ENCODE measurements at places on chromosomes 1 and 21.
A peak's percentile ranks its signal among the peaks of the same experiment; 100 is the strongest.

GRCh38 chr21:45332415-45332814 lies 44.7 kb upstream of the POFUT2 start:
- no peak for DNase-seq

DNA sequence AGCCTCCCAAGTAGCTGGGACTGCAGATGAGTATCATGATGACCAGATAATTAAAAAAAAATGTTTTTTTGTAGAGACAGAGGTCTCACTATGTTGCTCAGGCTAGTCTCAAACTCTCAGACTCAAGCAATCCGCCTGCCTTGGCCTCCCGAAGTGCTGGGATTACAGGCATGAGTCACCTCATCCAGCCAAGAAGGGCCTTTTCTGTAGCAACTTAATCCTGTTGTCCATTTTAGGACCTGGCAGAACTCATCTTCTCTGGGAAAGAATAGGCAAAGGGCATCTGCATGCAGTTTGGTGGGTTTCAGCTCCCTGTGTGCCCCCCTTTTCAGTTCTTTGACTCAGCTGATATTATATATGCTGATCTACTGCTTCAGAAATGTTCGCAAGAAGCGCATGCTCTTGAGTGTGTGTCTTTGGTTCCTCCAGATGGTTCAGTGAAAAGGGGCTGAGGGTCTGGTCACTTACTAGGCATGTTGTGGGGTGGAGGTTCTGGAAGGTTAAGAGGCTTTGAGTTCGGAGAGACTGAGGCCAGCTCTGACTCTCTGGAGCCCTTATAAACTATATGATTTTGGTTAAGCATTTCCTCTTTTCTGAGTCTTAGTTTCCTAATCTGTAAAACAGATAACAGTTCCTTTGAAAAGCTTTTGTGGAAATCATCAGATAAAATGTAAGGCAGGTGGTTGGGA lies 19.4 kb upstream of the SRSF4 start:
- peak; percentile 37 for DNase-seq

DNA sequence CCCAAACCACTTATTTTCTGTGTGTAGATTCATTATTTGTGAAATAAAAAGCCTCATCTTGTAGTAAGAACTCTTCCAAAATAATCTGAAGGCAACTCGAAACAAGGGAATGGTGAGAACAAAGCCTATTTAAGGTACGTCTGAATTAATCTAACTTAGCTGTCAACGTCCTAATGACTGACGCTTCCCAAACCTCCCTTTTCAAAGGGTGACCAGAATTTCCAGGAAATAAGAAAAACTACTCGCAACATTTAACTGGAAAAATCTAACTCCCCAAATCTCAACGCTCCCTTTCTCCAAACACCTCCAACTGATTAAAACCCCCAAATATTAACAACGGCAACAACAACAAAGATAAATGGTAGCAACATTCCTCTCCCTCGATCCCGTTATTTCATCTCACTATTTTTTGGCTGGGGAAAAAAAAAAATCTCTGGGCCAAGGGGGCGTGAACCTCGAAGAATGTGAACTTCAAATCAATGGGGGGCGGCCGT lies 693 bp downstream of the SRSF10 start:
- DNase-seq, result no peak

DNA sequence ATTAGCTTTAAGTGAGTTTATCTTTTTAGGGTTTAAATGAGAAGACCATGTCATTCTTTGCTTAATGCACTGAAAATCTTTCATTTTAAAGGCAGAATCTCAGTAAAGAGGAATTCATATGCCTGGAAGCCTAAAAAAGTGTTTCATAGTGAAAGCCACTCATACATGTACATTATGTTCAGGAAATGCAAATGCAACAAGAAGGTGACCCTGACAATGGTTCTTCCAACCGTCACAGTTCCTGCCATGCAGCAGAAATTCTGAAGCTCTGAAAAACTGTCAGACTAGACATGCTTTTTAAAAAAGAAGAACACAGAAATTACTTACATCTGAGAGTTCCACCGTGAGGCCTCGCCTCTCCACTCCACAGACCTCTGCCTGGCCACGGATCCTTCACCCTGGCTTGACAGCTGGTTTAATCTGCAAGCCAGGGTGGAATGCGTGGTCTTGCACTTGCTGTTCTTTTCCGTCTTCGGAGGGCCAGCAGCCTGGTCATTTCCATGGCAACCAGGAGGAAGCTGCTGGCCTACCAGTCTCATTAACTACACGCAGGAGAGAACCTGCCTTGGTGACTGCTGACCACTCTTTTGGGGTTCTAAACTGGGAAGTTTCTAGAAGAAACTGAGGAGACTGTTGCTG lies 41.8 kb upstream of the PAXBP1 start:
- DNase-seq, result no peak

- no peak for DNase-seq
These were observed 31.8 kb downstream of the CSF1 start for GRCh38 chr1:109942434-109942833.

- DNase-seq, result no peak
These were observed 37.2 kb upstream of the TRAPPC10 start for GRCh38 chr21:43974791-43975468.

DNA sequence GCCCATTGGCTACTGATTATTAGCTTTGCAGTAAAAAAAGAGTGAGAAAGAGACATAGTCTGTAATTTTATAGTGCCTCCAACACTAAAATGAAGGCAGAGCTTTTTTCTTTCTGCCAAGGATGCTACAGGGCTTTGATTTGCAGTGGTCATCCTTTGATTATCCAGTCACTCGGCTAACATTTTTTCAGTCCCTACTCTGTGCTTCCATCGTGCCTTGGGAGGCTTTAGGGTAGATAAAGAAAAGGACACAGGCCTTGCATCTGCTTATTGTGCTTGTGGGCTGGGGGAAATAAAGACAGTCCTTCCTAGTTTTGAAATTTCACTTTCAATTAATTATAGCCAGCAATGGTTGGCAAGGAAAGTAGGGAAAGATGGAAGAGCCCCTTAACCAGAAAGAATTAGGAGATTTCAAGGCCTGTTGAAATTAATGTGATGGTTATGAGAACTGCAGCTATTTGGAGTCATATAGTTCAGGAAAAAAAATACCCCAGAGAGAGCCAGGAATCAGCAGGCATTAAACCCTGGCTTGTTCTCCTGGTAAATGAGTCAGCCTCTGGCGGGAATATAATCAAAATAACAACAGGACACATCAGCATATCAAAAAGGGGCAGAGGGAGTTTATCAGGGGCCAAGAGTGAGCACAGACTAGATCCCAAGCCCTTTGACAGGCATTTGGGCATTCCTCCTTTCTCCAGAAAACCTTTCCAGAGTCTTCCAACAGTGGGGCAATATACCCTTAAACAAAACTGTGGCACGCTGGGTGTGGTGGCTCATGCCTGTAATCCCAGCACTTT lies 27.4 kb downstream of the CACHD1 start:
- DNase-seq, result no peak

GRCh38 chr21:29245104-29245643 lies 53.5 kb upstream of the BACH1 start:
- no peak for DNase-seq

DNA sequence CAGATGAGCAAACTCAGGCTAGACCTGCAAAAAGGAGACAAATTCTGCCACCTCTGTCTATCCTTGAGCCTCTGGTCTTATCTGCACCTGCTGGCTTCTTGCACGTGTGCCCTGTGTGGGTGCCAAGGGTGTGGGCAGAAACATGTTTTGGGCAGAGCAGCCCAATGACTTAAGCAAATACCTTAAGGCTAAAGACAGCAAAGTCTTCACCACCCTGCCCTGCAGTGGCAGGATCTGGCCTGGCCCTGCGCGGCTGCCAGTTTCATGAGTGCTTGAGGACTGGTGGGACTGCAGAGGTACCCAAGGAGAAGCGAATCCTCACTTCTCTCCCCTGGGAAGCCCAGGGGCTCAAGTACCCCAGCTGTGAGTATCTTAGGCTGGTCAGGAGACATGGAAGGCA lies 3.8 kb upstream of the SLC26A9 start:
- no peak for DNase-seq

DNA sequence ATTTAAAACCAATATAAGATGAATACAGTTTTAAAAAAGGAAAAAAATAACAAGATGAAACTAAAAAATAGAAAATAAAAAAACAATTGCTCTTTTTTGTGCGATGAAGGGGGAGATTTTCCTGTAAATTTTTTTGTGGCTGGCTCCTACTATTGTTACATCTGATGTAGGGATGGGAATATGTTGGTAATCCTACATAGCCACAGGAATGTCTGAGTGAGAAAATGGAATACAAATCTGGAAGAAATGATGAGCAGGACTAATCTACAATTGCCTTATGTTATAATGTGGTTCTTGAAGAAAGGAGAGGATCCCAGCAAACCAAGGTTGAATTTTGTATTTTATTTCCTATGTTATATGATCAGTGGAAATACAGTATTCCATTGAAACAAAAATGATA lies 40.9 kb downstream of the ATP6V1G3 start:
- DNase-seq, result peak; percentile 93

- DNase-seq, result no peak
These were observed 64.6 kb downstream of the CAMK2N1 start for GRCh38 chr1:20421441-20421840.

GRCh38 chr1:90951009-90951408 lies 70.8 kb downstream of the ZNF644 start:
- DNase-seq, result no peak

GRCh38 chr1:64823691-64824476 lies 79.0 kb downstream of the RAVER2 start:
- peak; percentile 82 for DNase-seq

DNA sequence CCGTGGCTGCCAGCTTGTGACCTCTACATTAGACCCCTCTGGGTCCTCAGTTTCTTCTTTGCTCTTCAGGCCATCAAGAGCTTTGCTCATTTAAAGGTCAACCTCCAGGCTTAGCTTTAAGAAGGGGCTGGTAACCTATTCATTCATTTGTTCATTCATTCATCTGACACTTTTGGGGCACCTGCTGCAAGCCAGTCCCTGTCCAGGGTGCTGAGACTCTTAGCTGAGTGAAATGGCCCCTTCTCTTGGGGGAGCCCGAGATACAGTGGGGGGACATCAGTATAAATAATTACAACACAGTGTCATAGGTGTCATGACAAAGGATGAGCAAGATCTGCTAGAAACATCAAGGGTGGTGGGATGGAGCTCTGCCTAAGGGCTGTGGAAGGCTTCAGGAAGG lies 10.5 kb upstream of the TTC4 start:
- no peak for DNase-seq

DNA sequence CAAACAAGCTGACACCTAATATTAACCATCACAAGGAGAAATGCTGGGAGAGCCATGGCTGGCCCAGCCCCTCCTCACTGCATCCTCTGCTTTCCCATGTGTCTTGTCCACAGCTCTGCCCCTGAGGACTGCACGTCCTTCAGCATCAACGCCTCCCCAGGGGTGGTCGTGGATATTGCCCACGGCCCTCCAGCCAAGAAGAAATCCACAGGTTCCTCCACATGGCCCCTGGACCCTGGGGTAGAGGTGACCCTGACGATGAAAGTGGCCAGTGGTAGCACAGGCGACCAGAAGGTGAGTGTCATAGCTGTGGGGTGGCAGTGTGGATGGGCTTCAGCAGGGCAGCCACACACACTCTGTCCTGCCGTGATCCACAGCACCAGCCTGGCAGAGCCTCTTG lies 22.9 kb downstream of the PADI4 start:
- no peak for DNase-seq

- DNase-seq, result no peak
These were observed 77.3 kb upstream of the AKT3 start for GRCh38 chr1:243927381-243927780.

DNA sequence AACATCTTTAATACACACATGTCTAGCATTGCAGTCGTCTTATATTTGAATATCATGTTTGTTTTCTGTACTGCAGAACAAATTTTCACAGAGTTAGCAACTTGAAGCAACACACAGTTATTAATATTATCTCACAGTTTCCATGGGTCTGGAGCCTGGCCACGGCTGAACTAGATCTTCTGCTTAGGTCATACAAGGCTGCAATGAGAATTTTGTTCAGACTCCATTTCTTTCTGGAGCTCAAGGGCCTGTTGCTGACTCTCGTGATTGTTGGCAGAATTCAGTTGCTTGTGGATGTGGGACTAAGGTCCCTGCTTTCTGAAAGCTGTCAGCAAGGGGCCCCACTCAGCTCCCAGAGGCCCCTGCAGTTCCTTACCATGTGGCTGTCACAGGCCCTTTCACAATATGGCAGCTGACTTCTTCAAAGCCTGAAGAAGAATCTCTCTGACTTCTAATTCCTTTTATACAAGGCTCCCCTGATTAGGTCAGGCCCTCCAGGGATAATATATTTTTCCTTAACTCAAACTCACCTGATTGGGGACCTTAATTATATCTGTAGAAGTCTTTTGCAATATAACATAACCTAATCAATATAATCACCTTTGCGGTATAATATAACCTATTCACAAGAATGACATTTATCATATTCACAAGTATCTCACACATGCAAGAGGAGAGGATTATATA lies 296.3 kb downstream of the NFIA start:
- no peak for DNase-seq

DNA sequence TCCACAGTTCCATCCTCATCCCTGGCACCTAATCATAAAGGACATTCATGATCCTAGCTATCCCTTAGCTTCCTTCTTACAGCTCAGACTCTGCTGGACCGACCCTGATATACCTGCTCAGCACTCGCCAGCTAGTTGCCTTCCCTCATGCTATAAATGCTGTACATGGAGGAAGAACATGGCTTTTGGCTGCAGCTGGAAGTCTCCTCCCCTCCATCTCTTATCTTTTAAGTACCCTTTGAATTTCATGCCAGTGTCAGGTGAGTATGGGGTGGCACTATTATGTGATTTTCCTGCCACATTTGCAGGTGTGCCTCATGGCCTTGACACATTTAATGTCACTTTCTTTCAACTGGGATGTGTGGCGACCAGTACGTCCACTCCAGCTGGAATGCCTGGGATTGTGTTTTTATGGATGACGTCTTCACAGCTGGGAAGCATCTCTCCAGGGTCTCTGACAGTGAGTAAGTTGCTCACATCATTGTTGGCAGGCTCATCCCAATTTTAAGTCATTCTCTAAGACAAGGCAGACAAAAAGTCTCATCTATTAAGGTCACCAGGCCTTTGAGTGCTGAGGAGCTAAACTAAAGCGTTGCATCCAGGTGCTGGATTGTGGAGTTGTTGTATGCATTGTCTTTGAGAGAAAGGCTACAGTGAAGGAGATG lies 43.4 kb downstream of the RUNX1 start:
- peak; percentile 52 for DNase-seq

- no peak for DNase-seq
These were observed 434.0 kb upstream of the NR5A2 start for GRCh38 chr1:199593475-199593874.

- no peak for DNase-seq
These were observed 97.9 kb downstream of the TRIM11 start for GRCh38 chr1:228308628-228309325.

GRCh38 chr1:24695202-24695974 lies 49.9 kb upstream of the CLIC4 start:
- no peak for DNase-seq

GRCh38 chr1:4605158-4605557 lies 49.3 kb upstream of the AJAP1 start:
- DNase-seq, result no peak

DNA sequence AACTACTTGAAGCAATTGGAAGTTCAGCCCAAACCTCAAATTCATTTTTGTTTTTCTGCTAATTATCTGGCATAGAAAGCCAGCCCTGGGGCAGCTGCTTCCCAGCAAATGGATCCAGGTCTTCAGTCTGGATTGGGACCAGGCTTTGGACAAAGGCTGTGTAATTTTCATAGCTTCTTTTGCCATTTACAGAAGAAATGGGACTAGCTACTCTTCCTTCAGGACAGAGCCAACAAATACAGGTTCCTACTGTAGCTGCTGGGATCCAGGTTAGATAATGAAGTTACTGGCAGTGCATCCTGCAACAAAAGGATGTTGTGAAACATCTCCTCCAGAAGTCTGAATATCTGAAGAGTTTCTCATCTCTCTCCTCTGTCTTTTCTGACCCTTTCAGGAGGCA lies 171.5 kb upstream of the CAMK1G start:
- DNase-seq, result peak; percentile 47

GRCh38 chr1:104467590-104467989 lies 717.9 kb downstream of the AMY1C start:
- DNase-seq, result no peak

Measured in fibroblast of upper back skin (primary cell).